ENCODE measurements at places on chromosomes 12 and 14. TPM values are rescaled to one million over a fixed set of nuclear protein-coding genes. Genes with fewer than 3 reads are reported as not detected.
A peak's percentile ranks its signal among the peaks of the same experiment; 100 is the strongest.

DNA sequence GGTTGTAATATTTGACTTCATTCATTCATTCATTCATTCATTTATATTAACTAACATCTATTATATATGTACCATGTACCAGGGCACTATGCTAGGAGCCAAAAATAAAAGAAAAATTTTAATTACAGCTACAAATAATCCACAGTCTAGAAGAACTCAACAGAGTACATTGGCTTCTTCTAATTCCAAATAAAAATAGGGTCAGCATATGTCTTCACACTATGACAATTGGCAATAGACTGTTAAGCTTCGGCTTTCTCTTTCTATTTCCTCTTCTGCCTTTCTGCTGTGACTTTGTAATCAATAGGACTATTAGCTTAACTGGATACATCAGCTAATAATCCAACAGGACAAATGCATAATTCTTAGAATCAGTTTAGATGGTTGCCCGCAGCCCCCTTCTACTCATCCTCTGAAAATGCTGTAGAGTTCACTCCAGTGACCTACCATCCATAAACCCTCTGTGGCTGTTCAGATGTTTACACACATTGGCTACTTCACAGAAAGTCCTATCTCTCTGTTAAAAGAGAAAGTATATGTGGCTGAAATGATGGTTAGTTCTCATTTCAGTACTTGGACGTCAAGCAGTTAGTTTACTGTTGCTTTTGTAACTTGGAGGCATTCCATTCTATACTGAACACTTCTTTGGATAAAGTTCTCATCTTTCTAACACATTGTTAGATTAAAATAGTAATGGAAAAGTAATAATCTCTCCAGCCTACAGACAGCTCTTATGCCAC lies 445.5 kb upstream of the GARIN6 start:
- no peak for DNase-seq

DNA sequence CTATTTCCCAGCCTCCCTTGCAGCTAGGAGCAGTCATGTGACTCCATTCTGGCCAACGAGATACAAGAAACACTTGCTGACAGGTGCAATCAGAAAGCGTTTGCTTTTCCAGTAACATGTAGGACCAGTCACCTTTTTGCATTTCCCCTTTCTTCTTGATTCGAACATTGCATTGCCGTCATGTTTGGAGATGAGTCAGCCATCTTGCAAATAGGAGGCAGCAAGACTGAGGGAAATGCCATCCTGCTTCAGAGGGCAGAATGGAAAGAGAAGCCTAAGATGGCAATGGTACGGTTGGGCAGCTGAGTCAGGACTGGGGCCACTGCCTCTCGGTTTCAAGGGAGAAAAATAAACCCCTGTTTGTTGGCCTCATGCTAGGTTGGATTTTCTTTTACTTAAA lies 34.5 kb upstream of the GPR132 start:
- no peak for DNase-seq

DNA sequence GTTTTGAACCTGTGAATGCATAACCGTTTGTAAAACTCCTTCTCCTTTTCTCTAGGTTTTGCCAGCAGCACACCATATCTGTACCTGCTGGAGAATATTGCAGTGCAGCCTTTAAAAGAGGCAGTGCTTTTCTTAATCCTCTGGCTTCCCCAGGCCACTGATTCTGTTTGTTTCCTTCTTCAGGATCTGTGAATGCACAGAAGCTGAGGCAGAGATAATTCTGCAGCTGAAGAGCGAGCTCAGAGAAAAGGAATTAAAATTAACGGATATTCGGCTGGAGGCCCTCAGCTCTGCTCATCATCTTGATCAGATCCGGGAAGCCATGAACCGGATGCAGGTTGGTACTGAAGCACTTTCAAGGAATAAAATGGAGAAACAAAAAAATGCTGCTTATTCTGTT lies 348.7 kb downstream of the NAV3 start:
- DNase-seq, result no peak

DNA sequence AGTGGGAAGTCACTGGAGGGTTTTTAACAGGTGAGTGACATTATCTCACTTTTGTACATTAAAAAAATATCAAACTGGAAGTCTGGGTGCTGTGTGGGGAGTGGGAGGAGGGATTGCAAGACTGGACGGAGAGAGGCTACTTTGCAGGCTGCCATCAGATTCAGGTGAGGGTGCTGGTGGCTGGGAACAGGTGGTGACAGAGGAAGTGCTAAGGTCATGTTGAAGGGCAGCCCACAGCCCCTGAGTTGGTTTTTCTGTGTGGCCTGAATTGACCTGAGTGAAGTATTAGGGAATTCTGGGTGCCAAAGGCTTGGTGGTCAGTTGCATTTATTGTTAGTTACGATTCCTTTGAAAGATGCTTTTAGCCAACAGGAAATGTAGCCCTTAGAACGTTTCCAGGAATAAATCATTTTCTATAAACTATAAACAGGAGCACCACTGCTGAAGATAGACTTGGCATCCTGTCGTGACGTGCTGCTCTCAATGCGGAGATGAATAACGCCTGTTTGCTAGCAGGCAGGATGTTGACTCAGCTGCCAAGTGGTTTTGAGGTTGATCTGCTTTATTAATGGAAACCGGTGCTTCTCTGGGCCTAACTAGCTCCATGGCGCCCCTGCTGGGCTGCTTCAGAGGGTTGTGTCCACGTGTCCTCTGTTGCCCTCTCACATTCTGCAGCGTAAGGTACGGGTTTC lies 707.5 kb upstream of the TMEM132C start:
- DNase-seq, result peak; percentile 45

DNA sequence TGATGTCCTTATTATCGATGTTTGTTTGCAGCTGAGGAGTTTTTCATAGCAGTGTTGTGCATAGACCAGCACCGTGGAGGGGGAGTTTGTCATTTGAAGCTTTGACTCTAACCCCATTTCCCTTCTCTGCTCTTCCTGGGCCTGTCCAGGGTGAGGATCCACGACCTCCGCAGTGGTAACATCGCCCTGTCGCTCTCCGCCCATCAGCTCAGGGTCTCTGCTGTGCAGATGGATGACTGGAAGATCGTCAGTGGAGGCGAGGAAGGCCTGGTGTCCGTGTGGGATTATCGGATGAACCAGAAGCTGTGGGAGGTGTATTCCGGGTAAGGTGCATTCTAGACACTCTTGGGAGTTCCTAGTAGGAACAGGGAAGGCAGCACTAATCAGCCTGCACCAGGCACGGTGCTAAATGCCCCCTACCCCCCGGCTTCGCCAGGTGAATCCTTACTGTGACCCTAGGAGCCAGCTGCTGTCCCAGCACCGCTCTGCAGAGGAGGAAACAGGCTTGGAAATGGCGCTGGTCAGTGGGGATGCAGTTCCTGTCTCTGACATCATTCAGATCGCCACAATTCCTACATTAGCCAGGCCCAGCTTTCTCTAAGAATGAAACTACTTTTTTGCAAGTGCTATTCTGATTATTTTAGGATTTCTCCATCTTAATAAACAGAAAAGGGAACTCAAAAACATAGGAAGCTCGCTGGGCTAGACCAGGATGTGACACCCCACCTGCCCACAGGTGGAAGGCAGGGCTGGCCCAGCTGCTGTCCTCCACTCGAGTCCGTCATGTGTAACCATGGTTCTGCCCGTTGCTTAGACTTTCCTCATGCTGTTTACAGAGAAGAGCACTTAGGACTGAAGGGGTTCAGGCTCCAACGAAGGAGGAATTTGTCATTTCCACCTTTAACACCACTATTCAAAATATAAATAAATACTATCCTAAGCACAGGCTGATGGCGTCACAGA lies 74.9 kb downstream of the TESC start:
- DNase-seq, result no peak

DNA sequence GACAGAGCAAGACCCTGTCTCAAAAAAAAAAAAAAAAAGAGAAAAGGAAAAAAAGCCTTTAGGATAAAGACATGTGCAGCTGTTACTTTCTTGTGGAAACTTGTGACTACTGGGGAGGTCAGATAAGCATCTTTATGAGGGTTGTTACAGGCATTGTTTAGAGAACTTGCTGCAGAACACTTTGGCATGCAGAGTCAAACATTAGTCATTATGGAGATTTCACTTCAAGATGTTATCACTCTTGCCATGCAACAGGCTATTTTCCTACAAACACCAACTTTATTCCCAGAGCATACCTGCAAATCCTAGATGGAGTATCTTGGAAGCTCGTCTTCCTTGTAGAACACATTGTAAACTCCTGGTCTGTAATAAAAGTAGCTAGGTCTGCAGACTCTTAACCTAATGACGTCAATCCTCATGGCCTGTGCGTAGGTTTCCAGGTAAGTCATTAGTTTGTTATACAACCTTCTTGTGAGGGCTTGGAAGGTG lies 36.3 kb upstream of the WDR89 start:
- no peak for DNase-seq

- DNase-seq, result no peak
Observed at GRCh38 chr12:24270464-24270863, 321.0 kb upstream of the SOX5 start.

The PLA2G1B gene
- total RNA-seq, result not detected

The LAG3 gene
- total RNA-seq, result 2.0 TPM

The CLSTN3 gene
- total RNA-seq, result 11.0 TPM
